ENCODE measurements at places on chromosomes 6 and 20. TPM values are rescaled to one million over a fixed set of nuclear protein-coding genes. Genes with fewer than 3 reads are reported as not detected.

DNA sequence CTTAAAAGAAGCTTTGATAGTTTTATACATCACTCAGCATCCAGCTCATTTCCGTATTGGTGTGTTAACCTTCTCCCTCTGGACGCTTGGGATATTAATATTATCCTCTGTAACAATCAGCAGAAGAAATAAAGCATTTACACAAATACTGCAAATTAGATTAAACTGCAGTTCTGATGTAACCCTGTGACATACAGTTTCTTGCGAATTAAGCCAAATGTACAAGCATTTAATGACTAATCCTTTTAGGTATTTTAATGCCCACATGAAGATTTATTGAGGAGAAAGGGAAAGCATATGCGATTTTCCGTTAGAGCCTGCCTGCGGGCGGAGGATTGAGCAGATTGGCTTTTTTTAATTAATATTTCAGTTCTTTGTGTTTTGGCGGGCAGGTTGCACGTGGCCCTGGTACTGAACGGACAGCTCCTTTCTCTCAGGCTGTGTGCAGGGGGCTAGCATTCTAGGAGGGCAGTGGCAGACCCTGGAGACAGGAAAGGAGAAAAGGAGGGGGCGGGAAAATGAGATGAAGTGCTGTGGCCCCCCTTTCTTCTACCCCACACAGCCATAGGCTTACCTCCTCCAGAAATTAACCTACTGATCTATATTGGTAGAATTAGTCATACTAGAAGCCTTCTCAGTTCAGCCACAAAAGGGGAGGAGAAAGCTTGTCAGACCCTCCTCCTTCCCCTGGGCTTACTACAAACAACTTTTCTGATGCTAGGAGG lies 14.1 kb upstream of the TFAP2D start:
- H3K27ac ChIP-seq: no peak overlapping the region
- no peaks in the 10 kb centered on the region for H3K27me3 ChIP-seq
- no peak overlapping the region for H3K4me3 ChIP-seq
- no peaks in the 10 kb centered on the region for H3K36me3 ChIP-seq
- H3K4me1 ChIP-seq: no peaks in the 10 kb centered on the region

DNA sequence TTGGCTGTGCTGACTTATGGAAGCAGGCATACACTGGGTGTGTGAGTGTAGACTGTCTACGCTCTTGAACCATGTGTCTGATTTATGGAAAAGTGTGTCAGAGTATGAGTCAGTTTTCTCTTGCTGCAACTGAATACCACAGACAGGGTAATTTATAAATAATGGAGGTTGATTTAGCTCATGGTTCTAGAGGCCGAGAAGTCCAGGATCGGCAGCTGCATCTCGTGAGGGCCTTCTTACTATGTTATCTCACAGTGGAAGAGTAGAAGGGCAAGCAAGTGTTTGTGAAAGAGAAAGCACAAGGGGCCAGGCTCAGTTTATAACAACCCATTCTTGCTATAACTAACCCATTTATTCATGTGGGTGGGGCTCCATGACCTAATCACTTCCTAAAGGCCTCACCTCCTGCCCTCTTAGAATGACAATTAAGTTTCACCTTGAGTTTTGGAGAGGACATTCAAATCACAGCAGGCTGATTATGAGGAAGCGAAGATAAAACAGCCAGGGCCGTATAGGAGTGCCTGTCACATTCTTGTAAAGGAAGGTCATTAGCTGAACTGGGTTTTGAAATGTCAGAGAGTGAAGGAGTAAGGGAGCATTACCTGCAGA lies 6.7 kb downstream of the GPR31 start:
- H3K36me3 ChIP-seq: no peaks in the 10 kb centered on the region
- H3K27ac ChIP-seq: peak overlapping the region; percentile 83
- no peak overlapping the region for H3K4me3 ChIP-seq
- peak; percentile 72 for DNase-seq
- no peaks in the 10 kb centered on the region for H3K27me3 ChIP-seq

DNA sequence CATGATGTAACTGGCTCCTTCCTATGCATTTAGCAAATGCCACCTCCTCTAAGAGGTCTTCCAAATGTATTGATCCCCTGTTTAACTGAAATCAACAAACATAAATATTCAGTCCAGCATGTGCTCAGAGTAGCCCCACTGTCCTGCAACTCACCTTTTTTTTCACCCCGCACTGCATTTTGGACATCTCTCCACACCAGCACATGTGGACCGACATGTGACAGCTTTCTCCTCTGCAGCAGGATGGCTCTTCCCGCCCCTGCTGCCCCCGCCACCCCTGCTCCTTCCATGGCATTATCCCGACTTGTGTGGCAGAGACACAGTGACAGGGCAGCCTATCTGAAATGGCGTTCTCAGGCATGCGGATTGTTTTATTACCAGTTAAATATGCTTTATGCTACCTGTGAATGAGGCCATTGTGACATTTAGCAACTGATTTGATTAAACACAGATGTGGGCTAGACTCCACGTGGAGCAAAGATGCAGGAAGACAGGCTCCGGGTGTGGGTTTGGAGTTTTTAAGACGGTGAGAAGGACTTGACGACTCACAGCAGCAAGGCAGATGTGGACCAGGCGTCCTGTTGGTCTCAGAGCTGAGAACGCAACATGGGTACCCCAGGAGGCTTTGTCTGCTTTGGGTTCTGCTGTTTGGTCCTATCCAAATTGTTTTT lies 161.2 kb downstream of the EYA2 start:
- no peak for DNase-seq
- H3K36me3 ChIP-seq: no peaks in the 10 kb centered on the region
- no peaks in the 10 kb centered on the region for H3K27me3 ChIP-seq
- H3K4me3 ChIP-seq: no peak overlapping the region
- no peaks in the 10 kb centered on the region for H3K4me1 ChIP-seq

GRCh38 chr20:39358052-39358451 lies 395.9 kb downstream of the DHX35 start:
- no peaks in the 10 kb centered on the region for H3K27me3 ChIP-seq
- H3K36me3 ChIP-seq: no peaks in the 10 kb centered on the region
- no peak overlapping the region for H3K4me3 ChIP-seq
- H3K4me1 ChIP-seq: no peaks in the 10 kb centered on the region
- DNase-seq: peak; percentile 11

DNA sequence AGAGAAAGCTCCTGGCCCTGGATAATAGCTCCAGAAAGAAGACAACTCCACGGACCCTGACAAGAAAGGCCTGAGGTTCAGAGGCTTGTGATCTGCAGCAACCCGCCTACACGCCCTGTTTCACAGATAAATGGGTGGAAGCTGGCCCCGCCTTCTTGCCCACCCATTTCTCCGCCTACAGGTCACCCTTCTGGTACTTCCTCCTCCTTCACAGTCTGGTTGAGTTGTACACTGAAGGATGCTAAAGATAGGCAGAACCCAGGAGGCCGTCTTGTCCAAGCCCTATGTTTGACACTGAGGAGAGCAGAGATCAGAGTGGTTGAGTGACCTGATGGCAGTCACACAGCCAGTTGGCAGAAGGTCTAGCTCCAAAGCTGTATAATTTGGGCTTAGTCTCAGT lies 34.2 kb upstream of the MDGA1 start:
- H3K4me1 ChIP-seq: peaks cover 5% of the 10 kb centered on the region
- DNase-seq: peak; percentile 65
- no peak overlapping the region for H3K4me3 ChIP-seq
- peaks cover 3% of the 10 kb centered on the region for H3K27me3 ChIP-seq
- H3K27ac ChIP-seq: no peak overlapping the region

DNA sequence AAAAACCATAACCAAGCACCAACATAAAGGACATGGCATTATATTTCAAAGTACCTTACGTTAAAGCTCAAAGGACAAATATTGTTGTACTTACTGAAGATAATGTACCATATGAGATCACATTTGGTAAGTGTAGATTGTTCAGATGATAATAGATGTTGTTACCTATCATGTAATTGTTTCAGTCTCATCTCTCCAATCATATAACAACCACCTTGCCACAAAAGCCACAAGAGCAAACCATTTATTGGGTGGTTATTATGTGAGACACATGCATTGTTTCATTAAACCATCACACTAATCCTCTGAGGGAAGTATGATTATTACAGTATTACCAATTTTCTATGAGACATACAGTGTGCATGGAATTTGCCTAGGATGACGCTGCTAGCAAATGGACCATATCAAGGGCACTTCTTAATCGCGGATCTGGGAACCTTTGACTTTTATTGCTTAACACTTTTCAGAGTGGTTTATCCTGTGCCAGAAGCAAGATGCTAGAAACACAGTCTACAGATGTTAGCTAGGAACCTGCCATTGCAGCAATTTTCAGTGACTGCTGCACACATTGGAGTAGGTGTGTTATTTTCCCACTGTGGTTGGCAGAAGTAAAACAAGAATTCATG lies 149.8 kb upstream of the AKIRIN2 start:
- no peak for DNase-seq
- H3K4me1 ChIP-seq: no peaks in the 10 kb centered on the region
- H3K27ac ChIP-seq: no peak overlapping the region
- no peaks in the 10 kb centered on the region for H3K36me3 ChIP-seq

DNA sequence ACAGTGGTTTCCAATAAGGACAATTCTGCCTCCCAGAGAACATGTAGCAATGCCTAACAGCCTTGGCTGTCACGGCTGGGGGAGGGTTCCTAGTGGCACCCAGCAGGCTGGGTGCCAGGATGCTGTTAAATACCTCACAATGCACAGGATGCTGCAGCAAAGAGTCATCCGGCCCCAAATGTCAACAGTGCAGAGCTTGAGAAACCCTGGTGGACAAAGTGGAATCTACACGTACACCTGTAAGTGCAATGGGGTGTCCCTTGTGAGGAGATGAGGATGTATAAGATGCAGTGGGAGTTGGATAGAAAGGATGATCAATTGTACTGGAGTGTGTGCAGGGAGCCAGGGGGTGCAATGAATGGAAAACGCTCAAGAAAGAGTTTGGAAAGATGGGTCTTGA lies 142.4 kb downstream of the FNDC1 start:
- H3K27me3 ChIP-seq: no peaks in the 10 kb centered on the region
- no peaks in the 10 kb centered on the region for H3K4me1 ChIP-seq
- H3K27ac ChIP-seq: no peak overlapping the region
- no peaks in the 10 kb centered on the region for H3K36me3 ChIP-seq
- no peak overlapping the region for H3K4me3 ChIP-seq

Gene OR2H1
- total RNA-seq: not detected

Gene NDUFAF5
- total RNA-seq: 32.3 TPM

Gene TAAR6
- not detected for total RNA-seq

Gene HELZ2
- 53.7 TPM for total RNA-seq

Gene SESN1
- 15.8 TPM for total RNA-seq

Data from B cell (primary cell).